NCI-H1694 treated with DMSO at 0.1 percent for 48 hours (cell line): ENCODE measurements at places on chromosomes 2 and 18.

DNA sequence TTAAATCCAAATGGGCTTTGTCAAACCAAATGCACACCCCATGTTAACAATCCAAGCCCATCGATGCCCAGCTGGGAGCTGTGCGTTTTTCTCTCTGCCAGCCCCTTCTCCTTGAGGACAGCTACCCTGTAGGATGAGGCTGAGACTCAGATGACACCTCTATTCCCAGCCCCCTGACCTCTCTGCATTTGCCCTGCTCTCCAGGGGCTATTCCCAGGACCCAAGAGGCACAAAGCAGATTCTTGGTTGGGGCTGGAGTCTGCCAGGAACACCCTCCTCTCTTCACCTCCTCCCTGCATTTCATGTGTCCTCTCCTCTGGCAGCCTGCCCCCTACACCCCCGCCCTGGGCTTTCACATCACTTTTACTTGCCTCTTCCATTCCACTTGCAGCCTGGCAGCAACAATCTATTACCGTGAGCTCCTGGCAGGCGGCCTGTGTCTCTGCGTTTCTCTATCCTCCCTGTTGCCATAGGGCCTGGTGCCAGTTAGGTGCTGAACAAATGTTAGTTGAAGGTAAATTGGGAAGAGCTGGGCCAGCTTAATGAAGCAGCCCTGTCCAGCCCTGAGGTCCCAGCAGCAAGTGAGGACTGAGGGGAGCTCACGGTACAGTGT lies 51.8 kb downstream of the ADD2 start:
- peak; percentile 58 for DNase-seq

DNA sequence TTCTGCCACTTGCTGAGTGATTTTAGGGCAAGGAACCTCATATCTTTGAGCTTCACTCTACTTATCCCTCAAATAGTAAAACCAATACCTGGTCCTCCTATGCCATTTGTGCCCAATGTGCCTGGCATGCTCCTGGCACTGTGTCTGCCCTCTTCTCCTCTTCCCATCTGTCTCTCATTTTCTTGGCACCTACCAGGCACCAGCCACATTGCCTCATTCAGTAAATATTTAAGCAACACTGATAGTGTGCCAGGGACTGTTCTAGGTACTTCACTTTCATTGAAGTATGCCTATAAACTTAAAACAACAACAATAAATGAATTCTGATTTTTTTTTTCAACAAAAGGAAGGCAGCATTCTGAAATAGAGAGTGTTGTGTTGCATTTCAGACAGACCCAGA lies 15.1 kb upstream of the BOD1L2 start:
- peak; percentile 4 for DNase-seq

GRCh38 chr2:233501198-233502076 lies 65.1 kb downstream of the USP40 start:
- no peak for DNase-seq

GRCh38 chr18:26634631-26635030 lies 86.3 kb upstream of the KCTD1 start:
- DNase-seq: no peak

DNA sequence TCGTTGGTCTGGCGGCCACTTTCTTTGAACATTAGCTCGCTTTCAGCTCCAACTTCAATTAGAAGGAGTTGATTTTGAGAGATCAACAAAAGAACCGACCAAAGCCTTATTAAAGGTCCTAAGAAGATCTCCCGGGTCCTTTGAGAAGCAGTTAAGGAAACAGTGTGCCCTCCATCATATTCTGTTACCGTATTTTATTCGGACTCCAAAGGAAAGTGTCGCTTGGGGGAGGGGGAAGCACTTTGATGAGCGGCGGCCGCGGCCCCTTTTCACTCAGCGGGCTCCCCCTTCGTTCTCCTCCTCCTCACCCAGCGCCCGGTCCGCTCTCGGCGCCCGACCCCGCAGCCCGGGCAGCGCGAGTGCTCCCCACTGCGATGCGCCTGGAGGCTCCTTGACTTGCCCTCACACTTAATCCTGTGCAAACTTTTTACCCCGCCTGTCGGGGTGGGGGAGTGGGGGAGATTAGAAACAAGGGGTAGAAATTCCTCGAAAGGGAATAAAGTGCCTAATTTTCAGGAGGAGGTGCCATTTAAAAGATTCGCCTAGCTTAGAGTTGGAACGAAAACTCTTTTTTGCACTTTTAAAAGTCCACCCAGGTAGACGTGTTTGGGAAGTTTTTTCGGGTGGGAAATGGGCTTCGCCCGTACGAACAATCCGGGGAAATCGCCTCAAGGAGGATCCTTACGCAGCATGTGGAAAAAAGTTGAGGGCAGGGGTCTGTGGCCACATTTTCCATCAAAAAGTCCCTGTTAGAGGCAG lies 1.2 kb upstream of the OTX1 start:
- no peak for DNase-seq

DNA sequence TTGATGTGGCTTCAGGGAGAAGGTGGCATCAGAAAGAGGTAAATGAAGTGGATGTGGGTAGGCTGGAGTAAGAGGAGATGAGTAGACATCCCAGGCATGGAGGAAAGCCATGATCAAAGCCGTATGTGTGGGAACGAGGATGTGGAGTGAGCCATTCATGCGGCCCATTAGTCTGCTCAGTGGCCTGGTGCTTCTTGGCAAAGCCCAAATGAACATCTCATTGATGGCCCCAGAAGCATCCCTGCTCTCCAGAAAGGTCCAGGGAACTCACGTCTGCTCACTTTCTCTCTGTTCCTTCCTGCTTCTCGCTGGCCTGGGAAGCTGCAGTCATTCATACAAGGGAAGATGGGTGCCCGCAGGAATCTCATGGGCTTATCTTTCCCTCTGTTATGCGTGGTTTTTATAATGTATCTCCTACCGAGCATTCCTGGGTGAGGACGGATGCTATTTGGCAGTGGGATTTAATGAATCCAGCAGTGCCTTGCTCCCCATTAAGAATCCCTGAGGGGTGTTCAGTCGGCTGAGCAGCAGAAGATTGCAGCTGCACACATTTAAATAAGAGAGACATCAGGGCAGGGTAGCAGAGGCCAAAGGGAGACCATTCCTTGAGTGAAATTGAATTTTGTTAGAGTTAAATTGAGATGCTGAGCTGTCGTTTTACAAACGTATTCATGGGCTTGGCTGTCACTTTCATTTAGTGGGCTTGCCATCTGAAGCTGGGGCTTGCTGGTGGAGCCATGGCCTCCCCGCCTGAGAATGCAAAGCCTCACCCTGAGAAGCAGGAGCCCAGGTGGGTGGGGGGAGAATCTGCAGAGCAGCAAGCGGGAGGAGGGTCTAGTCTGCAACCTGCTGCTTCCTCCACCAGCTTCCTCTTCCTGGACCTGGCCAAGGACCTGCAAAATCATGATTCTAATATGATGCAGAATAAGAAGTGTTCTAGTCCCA lies 64.5 kb downstream of the LYPD1 start:
- no peak for DNase-seq

DNA sequence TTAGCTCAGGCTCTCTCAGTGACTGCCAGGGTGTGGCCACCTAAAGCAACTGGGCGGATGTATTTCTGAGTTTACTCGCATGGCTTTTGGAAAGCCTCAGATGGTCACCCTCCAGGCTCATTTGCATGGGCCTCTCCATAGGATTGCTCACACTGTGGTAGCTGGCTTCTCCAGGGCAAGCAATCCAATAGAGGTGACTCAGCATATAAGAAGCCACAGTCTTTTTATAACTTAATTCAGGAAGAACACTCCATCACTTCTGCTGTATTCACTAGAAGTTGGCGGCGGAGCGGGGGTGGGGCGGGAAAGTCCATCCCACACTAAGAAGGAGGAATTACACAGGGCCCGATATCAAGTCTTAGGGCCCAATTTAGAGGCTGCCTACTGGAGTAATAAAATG lies 3.6 kb upstream of the DOK6 start:
- no peak for DNase-seq

- peak; percentile 86 for DNase-seq
Measured at GRCh38 chr2:208175069-208175839, 11.9 kb upstream of the CRYGA start.

- no peak for DNase-seq
Measured at GRCh38 chr2:170745305-170745704, 24.9 kb upstream of the ERICH2 start.
